Neural crest cell (in vitro differentiated cells): ENCODE measurements at places on chromosomes 3 and 15. TPM values are rescaled to one million over a fixed set of nuclear protein-coding genes. Genes with fewer than 3 reads are reported as not detected.

The A4GNT gene
- not detected in 2 replicates for total RNA-seq

The FBXL2 gene
- 8.8 and 11.4 TPM in 2 replicates for total RNA-seq

The CYP19A1 gene
- not detected in 2 replicates for total RNA-seq

The KCNMB3 gene
- 3.1 and 3.3 TPM in 2 replicates for total RNA-seq

The SLC27A2 gene
- total RNA-seq: 0.86 and 0.91 TPM in 2 replicates

The ITPKA gene
- 1.3 and 1.5 TPM in 2 replicates for total RNA-seq

The INKA1 gene
- 15.5 and 17.3 TPM in 2 replicates for total RNA-seq

The TMEM207 gene
- total RNA-seq: not detected in 2 replicates

The LRTM1 gene
- 0.23 TPM in 1 of 2 replicates, not detected in the other for total RNA-seq

The SOX2 gene
- total RNA-seq: 105 and 110 TPM in 2 replicates

The CPOX gene
- total RNA-seq: 28.1 and 29.8 TPM in 2 replicates

The UCN2 gene
- total RNA-seq: 1.3 TPM in 2 replicates

The NCEH1 gene
- total RNA-seq: 1.8 and 2.3 TPM in 2 replicates

The CCPG1 gene
- total RNA-seq: 9.6 and 15.0 TPM in 2 replicates

The KBTBD8 gene
- total RNA-seq: 9.9 and 10.8 TPM in 2 replicates

The FANCD2OS gene
- total RNA-seq: not detected in 2 replicates

DNA sequence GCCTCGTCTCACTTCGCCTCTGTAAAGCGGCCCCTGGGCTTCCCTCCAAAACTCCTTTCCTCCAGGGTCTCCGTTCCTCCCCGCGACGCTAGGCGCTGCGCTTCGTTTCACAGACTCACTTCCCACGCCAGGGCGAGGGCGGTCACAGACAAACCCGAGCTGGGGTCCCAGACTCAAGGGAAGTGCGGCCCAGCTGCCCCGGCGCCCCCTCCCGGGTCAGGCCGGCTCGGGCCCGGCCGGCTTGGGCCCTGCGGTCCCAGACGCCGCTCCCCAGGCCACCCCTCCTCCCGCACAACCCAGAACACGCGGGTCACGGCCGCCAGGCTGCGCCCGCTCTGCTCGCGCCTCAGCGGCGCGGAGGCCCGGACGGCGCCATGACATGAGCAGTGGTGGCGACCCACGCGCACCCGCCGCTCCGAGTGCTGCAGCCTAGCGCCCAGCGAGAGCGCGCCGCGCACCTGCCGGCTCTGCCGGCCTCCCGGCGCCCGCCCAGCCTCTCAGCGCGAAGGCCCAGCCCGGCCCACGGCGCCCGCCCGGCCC, 547 bp downstream of the NUP210 start:
- peak; percentile 26 for DNase-seq

DNA sequence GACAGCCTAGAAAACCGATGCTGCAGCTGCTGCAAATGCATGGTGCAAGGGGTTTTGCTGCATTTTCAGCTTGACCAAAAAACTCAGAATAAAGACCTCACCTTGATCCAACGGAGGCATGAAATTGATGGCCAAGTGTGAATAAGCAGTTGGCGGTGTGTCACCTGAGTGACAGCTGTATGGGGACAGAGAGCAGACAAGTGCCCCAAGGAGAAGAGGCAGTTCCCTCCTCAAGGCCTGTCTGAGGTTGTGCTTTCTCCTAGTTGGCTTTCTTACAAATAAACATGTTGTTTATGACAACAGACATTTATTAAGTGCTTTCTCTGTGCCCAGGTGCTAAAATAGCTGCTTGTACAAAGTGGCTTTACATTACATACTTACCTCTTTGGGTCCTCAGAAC, 10.3 kb downstream of the PGPEP1L start:
- no peak for DNase-seq

- DNase-seq: no peak
Observed at GRCh38 chr3:42635111-42635510, 18.4 kb upstream of the ZBTB47 start.

GRCh38 chr3:184691397-184692231, 20.2 kb downstream of the MAGEF1 start:
- no peak for DNase-seq

GRCh38 chr3:184234224-184234623, 4.8 kb downstream of the VWA5B2 start:
- no peak for DNase-seq

GRCh38 chr3:136473716-136474326, 223.7 kb downstream of the PCCB start:
- no peak for DNase-seq

DNA sequence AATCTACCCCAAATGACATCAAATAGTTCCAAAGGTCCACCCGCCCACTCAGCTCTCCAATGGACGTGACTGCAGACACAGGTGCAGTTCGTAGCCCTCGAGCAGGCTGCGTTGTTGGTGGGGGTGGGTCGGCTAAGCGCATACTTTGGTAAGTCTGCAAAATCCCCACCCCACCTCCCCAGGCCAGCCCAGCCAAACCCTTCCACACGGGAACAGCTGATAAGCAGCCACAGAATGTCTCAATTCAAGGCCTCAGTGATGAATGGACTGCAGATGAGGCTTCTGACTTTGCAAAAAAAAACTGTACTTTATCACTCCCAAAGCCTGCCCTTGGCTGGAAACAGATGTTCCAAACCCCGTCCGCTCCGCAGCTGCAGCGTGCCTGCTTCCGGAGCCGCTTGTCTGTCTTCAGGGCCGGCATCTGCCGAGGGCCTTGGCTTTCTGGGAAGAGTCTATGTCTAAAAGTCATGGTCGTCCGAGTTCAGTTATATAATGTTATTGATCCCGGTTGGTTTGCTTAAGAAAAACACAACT, 38.2 kb downstream of the PCSK6 start:
- no peak for DNase-seq

DNA sequence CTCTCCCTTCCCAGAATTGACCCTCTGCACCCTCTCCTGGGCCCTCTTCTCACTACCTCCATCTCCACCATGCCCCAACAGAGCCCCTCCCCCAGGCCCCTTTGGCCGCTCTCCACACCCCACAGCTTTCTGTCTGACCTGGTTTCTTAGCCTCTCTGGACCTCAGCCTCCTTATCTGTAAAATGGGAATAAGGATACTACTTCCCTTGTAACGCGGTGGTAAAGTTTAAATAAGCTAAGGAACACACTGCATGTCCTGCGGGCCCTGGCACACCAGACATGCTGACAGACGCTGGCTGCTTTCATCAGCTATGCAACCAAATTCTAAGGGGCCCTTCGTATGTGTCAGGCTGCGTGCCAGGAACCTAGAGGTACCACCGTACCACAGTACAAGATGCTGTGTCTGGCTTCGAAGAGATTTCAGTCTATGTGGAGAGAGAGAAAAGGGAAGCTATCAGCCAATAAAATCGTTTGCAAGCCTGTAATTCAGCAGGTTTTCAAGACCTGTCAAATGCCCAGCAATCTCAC, 777 bp upstream of the SLC51A start:
- DNase-seq: no peak

GRCh38 chr15:51403072-51403878, 61.8 kb downstream of the GLDN start:
- no peak for DNase-seq

DNA sequence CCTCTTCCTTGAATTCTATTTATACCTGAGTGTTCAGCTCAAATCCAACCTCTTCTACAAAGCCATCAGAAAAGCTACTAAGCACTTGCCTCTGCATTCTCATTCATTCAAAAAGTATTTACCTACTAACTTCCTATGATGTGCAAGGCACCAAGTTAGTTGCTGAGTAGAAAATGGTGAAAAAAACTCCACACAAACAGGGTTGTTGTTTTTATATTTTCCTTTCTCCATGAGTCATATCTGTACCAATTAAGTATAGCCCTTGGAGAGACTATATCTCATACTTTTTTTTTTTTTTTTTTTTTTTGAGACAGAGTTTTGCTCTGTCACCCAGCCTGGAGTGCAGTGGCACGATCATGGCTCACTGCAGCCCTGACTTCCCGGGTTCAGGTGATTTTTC, 67.7 kb downstream of the IGF2BP2 start:
- DNase-seq: no peak

GRCh38 chr3:150317469-150317868, 90.6 kb upstream of the TSC22D2 start:
- no peak for DNase-seq

- no peak for DNase-seq
Observed at GRCh38 chr3:114389156-114389555, 95.3 kb downstream of the TIGIT start.

- DNase-seq: no peak
Observed at GRCh38 chr3:152314677-152315353, 46.1 kb downstream of the MBNL1 start.

- DNase-seq: no peak
Observed at GRCh38 chr15:39172380-39173281, 408.2 kb upstream of the THBS1 start.

GRCh38 chr3:168459226-168459784, 363.6 kb upstream of the GOLIM4 start:
- DNase-seq: no peak

DNA sequence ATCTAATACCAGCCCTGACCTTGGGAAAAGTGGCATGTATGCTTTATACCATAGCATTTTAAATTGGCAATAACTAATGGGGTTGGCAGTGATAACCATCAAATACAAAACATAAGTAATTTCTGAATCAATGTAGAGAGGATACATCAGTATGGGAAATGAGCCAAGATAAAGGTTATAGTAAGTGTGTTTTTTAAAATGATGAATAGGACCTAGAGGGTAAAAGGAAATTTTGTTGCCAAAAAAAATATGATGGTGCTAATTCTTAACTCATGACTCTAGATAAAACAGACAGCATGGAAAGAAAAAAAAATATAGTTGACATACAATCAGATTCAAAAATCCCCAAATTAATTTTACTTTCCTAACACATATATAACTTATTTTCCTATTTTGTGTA, 75.4 kb upstream of the ROBO1 start:
- DNase-seq: no peak

DNA sequence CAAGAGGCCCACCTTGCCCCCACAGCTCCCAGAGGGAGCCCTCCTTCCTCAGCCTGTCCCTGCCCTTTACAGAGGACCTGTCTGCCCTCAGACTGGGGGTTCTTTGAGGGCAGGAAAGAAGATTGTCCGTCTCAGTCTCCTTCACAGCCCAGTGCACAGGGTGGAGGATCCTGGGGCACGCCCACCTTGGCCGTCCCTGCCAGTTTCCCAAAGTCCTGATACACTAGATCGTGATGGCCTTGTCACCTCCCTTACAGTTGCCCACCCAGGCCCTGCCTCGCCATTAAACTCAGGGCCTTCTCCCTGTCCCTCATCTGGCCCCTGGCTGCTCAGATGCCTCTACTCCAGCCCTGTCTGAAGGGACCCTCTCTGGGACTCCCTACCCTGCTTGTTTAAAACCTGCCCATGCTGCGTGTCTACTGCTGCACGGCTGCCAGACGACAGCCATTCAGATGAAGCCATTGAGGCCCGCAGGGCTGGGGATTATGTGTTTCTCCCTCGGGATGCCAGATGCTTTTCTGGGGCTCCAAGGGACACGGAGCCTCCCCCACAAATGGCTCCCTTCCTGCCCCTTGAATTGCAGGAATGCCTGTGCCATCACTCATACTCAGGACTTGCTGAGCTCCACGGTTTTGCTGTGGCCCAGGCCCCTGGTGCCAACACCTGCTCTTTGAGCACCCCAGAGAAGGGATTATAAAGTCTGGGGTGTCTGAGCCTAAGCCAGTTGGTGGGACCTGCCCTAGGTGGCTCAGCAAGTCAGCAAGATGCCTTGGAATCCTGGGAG, 27.8 kb downstream of the ACSBG1 start:
- DNase-seq: no peak

DNA sequence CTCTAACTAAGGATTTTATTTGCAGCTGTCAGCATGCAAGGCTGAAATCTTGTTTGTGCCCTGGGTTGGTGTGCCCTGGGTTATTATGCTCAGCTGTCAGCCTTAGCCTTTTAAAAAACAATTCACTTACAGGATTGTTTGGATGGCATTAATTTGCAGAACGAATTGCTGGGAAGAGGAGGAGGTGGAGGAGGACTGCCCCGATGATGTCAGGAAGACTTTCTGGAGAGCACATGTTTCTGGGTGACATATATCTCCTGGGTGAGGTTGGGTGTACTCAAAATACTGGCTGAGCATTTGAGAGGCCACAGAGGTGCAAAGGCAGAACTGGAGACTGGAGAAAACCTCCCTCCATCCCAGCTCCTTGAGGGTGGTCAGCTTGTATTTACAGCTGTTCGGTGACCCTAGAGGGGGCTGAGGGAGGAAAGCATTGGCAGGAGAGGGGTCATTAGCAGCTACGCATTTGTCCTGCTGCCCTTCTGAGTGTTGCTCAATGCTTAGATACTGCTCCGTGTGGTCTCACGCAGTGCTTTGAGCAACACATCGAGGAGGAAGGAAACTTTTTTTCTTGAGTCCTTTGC, 59.8 kb upstream of the PSMD6 start:
- no peak for DNase-seq

DNA sequence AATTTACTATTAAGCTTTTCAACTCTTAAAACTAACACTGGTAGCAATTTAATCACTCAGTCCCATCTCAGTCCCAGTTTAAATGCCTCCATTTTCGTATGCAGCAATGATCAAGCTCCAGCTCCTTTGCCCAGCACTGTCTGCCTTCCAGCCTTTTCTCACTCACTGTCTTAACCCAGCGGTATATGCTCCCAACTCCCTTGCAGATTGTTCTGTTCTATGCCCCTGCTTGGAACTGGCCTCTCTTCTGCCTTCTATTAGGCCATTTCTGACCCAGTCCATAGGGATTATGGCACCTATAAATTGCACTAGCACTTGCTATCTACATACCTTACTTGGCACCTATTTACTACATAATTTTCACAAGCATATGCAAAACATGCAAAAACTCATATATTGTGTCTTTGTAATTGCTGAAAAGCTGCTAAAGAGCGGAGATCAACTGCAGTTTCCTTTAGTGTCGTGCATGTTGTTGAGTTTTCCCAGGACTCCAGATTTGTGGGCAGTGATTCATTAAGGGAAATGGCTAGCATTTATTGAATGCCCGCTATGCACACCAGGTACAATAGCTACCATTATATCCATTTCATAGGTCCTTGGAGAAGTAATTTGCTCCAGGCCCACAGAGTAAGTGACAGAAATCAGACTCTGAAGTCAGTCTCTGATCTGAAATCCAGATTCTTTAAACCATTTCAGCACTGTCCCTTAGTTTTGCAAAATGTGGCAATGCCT, 24.4 kb downstream of the CRBN start:
- no peak for DNase-seq

GRCh38 chr3:9345041-9345440, 17.8 kb upstream of the THUMPD3 start:
- DNase-seq: no peak

DNA sequence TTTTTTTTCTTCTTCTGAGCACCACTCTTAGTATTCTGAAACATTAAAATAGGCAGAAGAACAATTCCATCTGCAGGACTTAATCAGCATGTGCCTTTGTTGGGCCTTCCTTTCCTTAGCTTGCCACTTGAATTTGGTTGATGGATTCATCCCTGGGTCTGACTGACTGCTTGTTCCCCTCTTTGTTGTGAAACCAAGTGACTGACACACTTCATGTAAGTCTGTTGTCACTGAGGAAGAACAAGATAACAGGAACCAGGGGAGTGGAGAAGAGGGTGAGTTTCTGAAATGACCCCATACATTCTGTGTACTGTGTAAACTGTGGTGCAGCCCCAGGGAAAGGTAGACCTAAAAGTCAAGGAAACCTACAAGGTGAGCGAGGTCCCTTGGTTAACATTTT, 188.7 kb upstream of the TBC1D5 start:
- no peak for DNase-seq

GRCh38 chr15:31136016-31136415, 34.5 kb upstream of the TRPM1 start:
- DNase-seq: no peak
